ENCODE measurements at places on chromosomes 3 and 15.

DNA sequence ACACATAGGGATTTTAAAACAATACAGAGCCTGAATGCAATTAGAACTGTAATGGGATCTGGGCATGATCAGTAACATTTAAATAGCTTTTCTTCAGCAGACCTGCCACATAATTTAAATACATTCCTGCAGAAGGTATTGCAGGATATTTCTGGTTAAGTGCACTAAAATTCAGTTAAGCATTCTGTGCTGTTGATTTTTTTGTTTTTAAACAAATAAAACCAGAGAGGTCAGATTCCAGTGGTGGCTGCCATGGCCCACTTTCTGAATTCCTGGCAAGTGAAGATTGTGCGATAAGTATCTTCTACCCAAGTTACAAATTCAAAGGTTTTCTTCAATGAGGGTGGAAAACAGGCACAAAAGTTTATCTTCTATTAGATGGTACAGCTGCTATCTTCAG, 98.7 kb downstream of the RAP2B start:
- no peak for DNase-seq

DNA sequence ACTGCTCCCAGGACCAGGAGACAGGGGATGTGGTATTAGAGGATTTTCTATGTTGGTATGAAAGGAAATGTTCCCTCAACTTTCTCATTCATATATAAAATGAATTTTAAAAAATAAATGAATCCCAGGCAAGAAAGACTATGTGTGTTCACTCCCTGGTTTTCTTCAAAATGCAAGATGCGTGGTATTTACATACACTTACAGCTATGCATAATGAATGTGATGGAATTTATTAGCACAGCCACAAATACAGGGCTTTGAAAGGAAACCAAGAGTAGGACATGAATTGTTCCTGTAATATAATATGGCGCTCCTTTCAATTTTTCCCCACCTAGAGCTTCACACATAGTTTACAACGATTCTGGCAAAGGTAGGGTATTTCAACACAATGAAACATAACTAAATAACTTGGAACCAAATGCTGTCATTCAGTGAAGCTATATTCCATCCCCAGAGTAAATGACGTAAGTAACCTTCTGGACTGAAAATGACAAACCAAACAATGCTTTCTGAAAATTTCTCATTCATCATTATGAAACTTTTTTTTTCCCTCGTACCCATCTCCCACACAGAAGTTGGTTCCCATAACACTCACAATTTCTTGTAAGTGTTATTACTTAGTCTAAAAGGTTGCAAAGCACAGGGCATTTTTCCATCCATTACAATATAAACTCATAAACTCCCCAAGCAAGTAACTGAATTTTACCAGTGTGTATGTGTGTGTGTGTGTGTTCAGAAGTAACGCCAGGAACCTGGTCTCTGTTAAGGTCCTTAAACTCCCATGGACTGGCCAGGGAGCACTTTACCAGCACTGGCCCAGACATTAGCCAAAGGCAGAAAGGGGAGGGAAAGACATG, 41.8 kb downstream of the CBLB start:
- DNase-seq: no peak

GRCh38 chr3:16998236-16998923, 113.6 kb downstream of the PLCL2 start:
- DNase-seq: no peak

- DNase-seq: no peak
These were observed 315.9 kb downstream of the ZIC4 start for GRCh38 chr3:147090461-147090860.

DNA sequence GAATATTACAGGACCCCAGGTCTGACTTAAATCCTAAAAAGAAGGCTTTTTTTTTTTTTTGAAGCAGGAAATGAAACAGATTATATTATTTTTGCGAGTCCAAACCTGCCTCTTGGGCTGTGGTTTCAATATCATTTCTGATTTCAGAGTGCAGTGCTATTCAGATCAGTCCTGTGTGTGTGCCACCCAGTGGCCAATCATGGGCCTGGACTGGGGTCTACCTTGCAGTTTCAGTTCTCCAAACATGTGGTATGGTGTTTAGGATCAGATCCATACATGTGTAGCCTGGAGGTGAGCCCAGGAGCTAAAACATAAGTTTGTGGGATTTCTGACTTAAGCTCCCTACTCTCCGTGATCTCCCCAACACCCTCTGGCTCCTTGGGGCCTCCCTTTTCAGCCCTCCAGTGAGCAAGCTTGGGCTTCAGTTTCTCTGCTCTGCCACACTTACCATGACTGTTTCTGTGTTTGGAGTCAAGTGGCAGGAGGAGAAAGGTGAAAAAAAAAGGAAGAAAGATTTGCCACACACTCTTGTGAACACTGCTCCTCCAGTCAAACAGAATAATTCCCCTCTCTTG, 12.1 kb upstream of the THSD4 start:
- DNase-seq: no peak

DNA sequence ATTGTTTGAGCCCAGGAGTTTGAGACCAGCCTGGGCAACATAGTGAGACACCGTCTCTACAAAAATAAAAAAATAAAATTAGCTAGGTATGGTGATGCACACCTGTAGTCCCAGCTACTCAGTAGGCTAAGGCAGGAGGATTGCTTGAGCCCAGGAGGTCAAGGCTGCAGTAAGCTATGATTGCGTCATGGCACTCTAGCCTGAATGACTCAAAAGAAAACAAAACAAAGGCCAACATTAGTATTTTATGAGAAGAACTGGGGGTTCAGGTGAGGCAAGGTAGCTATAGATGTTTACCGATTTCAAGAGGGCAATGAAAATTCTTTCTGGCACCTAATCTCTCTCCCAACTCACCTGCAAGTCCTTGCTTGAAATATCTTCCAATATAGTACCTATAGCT, 77.2 kb downstream of the GREM1 start:
- DNase-seq: no peak

Measured in liver (tissue), 10 donors.